ENCODE measurements at places on chromosomes 7 and 10.

- DNase-seq, result no peak
Measured at GRCh38 chr10:132043861-132044695, 21.7 kb upstream of the JAKMIP3 start.

- DNase-seq, result no peak
Measured at GRCh38 chr7:28509251-28510025, 97.1 kb downstream of the CREB5 start.

DNA sequence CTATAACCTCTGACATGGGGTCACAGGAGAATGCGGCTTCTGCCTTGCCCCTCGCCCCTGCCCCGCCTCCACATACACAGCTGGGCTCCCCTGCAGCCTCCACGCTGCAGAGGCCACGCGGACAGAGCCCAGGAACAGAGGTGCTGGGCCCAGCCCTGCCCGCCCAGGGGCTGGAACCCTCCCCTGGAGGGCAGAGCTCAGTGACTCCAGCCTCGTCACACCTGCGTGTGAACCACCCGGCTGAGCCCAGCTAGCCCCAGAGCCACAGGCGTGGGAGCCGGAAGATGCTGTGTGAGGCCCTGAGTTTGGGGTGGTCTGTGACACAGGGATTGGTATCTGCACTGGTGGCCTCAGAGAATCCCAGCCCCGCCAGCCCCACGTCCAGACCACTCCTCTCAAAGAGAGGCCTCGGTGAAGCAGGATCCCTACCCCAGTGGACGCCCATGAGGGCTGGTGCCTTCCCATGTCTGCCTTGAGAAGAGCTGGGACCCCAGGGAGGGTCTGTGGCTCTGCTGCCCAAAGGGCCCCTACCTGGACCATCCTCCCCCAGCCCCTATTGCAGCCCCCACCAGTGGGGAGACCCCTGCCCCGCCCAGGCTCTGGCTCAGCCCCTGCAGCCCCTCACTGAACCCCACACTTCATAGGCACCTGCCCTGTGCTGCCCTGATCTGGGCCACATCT lies 8.1 kb upstream of the ADAP1 start:
- no peak for DNase-seq

- no peak for DNase-seq
Measured at GRCh38 chr10:121735263-121735662, 137.0 kb upstream of the FGFR2 start.

GRCh38 chr7:1124164-1124563 lies 35.8 kb downstream of the ZFAND2A start:
- DNase-seq, result no peak

DNA sequence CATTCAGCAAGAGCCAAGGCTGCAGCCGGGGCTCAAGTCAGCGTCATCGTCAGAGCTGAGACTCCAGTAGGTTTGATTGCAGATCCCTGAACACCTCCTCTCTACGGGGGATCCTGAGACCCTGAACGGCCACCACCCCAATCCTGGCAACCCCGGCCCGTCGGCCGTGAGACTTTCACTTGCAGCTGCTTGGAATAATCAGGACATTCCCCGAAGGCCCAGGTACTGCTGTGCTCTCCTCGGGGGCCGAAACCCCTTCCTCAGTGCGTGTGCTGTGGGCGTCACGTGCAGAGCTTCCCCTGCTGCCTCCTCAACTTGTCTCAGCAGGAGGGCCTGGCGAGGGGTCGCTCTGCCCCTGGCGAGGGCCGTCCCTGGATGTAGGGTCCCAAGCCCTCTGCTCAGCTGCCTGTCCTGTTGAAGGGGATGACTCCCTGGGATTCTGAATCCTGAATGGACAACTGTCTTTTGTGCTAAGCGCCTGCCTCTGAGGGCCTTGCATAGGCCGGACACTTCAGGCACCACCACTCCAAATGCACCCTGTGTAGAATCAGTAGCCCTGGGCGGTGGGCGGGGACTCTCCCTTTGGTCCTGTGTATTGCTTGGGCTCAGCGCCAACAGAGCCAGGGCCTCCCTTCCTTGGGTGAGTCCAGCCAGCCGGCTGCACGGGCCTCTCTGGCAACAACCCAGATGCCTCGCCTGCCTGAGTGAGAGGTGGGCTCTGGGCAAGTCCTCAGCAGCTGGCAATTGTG lies 63.8 kb upstream of the EBF3 start:
- DNase-seq, result no peak

DNA sequence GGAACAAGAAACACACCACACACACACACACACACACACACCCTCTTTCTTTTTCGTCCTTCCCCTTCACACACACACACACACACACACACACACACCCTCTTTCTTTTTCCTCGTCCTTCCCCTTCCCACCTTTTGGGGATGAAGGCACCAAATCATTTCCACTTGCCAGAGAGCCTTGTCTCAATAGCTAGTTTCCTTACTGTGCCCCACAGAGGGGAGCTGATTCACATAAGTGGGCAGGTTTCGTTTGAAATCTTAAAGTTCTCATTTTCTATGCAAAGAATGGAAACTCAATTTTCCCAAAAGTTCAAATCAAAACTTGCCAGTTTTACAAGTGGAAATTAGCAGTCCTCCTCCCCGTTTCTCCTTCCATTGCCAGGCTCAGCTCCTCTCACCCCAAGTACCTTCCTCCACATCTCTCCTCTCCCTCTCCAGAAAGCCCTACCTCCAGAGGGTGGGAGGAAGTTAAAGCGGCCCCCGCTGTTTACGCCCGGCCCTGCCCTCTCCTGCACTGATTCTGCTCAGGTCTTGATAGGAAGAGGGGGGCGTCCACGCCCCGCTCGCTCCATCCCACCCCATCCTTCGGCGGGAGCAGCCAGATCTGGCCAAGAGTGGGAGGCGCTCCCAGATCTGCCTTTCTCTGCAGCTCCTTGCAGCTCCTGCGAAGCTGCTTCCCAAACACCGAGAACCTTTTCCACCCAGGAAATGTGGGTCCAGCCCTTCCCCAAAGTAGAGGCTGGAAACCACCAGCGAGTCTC lies 1.3 kb downstream of the CTTNBP2 start:
- no peak for DNase-seq

- DNase-seq, result no peak
Measured at GRCh38 chr7:71171476-71171875, 39.5 kb downstream of the GALNT17 start.
